ENCODE measurements at places on chromosomes 1 and 21. TPM values are rescaled to one million over a fixed set of nuclear protein-coding genes. Genes with fewer than 3 reads are reported as not detected.

GRCh38 chr1:14415396-14415795 lies 183.1 kb upstream of the KAZN start:
- DNase-seq = no peak

MYCL gene
- total RNA-seq = 0.12 TPM

- peak; percentile 87 for DNase-seq
These were observed at the start of gene MAP7D1 for GRCh38 chr1:36155408-36156328. Gene MAP7D1, plus strand, starts transcription at chr1:36156160. Its CDS starts 258 bp downstream, at chr1:36156418.

GRCh38 chr1:161153176-161153575 lies 602 bp upstream of the UFC1 start:
- DNase-seq = no peak

DNA sequence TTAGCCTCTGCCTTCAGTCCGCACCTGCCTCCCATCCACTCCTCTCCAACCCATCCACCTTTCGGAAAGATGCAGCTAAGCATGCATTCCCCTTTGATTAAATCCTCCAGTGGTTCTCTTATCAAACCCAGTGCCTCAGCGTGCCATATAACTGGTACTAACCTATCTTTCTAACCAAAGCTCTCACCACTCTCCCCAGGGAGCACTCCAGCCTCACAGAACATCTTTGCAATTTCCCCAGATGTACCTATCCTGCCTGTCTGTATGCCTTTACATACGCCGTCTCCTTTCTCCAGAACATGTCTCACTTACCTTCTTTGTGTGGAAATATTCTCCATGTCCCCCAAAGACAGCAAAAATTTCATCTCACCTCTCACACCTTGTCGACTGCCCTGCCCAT lies 80.0 kb downstream of the SLC25A24 start:
- DNase-seq = no peak

DNA sequence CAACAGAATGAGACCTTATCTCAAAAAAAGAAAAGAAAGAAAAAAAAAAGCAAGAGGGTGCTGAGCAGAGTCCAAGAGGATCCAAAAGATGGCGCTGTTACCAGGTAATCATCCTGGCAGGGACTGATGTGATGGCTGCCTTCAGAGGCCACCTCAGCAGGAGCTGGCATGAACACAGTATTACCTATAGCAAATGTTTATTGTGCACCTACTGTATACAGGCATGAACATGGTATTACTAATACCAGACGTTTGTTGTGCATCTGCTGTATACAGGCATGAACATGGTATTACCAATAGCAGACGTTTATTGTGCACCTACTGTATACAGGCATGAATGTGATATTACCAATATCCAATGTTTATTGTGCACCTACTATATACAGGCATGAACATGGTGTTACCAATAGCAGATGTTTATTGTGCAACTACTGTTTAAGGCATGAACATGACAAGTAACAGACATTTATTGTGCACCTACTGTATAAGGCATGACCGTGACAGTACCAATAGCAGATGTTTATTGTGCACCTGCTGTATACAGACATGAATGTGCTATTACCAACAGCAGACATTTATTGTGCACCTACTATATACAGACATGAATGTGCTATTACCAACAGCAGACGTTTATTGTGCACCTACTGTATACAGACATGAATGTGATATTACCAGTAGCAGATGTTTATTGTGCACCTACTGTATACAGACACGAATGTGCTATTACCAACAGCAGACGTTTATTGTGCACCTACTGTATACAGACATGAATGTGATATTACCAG lies 115.1 kb upstream of the TMEM51 start:
- peak; percentile 48 for DNase-seq

- DNase-seq = peak; percentile 39
These were observed 164.5 kb upstream of the CACNA1E start for GRCh38 chr1:181318858-181319235.

DNA sequence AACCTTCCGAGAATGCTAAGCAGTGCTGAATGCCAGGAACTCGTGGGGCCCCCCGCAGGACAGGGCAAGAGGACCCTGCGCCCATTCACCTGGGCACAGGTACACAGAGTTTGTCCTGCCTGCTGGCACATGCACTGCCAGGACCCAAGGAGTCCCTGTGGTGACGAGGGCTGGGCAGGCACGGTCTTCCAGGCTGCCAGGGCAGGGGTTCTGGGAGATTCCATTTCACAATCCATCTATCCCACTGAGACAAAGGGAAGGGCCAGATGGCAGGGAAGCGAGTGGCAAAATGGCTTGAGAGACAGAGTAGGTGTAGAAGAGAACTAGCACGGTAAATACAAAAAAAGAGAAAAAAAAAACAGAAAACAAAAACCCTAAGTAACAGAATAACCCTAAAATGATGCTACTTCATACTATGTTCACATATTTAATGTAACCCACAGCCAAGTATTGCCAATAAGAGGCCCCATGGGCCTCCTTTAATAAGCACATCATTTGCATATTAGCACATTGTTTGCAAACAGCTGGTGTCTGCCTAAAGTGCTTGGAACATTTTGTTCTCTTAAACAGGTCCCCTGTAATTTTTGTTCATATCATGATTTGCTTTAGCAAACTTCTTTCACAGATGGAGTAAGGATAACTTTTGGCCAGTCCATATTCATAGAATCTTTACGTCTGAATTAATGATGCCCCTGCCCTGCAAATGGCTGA lies 83.8 kb downstream of the STUM start:
- DNase-seq = peak; percentile 26

DNA sequence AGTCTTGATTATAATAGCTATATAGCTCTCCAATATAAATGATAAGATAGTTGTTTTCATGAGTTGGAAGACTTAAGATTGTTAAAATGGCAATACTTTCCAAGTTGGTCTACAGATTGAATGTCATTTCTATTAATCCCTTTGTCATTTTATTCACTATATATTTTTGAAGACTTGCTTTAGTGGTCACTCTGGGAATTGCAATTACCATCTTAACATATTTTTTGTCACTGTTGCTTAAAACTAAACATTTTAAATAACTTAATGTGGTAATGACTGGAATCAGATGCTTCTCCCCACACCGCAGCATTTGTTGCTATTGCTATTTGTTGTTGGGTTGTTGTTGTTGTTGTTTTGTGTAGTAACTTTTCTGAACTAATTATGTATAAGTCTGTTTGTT lies 1592.9 kb downstream of the MRPL39 start:
- no peak for DNase-seq

GRCh38 chr1:195278644-195279043 lies 1329.6 kb downstream of the KCNT2 start:
- no peak for DNase-seq

DNA sequence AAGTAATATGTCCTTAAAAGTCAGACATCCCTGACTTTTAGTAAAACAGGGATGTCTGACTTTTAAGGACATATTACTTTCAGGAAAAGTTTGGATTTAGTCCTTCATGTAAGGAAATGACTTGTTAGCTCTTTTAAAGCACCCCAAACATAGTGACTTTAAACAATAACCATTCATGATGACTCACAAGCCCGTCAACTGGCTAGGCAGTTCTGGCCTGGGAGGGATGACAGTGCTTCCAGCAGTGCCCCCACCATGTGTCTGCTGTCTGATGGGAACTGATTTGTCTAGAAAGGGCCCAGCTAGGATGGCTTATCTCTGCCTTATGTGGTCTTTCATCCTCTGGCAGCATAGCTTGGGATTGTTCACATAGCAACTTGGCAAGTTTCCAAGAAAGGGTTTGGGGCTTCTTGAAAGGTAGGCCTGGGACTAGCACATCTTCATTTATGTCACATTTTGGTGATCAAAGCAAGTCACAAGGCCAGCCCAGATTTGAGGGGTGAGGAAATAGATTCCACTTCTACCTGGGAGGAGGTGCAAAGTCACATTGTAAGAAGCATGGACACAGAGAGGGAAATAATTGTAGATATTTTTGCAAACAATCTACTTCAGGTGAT lies 143.5 kb downstream of the C1orf94 start:
- DNase-seq = no peak

ZNF669 gene
- total RNA-seq = 8.2 TPM

DNA sequence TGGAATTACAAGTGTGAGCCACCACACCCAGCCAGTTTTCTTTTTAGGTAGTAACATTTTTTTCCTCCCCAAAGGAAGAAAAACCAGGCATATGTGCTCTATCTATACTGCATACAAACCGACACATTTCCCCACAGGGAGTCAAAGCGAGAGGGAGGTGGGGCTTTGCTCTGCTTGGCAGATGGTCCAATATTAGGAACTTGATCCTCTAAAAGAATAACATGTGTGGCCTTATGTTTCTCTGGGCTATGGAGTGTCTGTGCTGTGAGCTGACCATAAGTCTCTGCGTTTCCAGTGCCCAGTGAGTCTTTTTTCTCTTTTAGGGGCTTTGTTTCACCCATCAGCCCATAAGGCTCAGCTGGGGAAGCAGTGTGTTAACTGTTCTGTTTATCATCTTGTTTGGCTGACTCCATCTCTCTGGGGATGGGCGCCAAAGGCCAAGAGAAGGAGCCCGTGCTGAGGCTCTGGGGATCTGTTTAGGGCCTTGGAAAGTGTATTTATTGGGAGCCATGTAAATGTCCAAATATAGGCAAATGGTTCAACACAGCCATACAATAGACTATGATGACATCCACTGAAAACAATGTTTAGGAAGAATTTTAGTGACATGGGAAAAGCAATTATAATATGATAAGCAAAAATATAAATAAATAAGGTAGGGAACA lies 20.2 kb downstream of the LMOD1 start:
- DNase-seq = no peak

APOBEC4 gene
- not detected for total RNA-seq

DNA sequence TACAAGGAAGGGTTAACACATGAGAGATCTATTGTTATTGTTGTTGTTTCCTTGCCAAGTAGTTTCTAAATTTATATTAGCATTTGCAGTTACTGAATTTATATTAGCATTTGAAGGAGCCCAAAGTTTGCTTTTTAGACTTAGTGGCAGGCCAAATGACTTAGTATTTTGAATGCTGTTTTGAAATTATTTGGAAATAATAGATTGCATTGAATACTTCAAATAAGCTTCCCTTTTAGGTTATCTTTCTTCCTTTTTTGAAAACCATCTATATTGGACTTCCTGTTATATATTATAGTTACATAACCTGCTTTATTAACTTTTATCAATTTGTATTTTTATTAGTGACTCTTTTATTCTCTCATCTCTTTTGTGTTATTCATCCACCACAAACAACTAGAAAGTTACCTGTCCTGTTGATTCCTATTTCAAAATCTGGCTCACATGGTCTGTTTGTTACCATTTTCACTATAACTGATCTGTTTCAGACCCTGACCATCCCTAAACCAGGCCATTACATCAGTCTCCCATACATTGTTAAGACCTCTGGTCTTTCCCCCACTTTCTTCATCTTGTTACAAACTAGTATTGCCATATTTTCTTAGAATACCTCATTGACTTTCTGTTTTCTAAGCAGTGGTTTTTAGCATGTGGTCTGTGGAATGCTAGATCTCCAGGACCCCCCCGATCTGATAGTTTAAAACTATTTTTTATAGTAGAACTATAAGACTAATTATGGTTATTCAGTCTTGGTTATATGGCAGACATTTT lies 185.2 kb downstream of the RASAL2 start:
- DNase-seq = no peak

JUN gene
- 129 TPM for total RNA-seq

GRCh38 chr1:167800251-167800650 lies 78.5 kb downstream of the MPZL1 start:
- no peak for DNase-seq

NUDT17 gene
- 2.8 TPM for total RNA-seq

DNA sequence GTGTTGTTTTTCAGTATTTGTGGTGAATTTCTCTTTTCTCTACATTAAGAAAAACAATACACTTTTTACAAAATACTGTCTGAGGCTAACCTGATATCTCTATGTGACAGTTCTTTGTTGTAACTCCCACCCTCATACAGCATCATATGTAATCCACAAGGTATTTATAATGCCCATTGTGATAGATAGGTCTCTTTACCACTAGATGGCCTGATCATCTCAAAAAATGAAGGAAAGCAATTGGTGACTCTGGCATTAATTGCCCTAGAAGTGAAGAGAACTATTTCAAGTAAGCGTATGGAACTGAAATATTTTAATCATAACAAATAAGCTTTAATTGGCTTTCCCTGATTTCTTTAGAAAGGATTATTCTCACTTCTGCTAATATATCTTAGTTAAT lies 36.2 kb upstream of the HFM1 start:
- DNase-seq = no peak

TBX15 gene
- not detected for total RNA-seq

ZNF695 gene
- 0.23 TPM for total RNA-seq

ELF3 gene
- 0.16 TPM for total RNA-seq

- DNase-seq = no peak
These were observed 906 bp upstream of the ADARB1 start for GRCh38 chr21:45073301-45074047.

DNA sequence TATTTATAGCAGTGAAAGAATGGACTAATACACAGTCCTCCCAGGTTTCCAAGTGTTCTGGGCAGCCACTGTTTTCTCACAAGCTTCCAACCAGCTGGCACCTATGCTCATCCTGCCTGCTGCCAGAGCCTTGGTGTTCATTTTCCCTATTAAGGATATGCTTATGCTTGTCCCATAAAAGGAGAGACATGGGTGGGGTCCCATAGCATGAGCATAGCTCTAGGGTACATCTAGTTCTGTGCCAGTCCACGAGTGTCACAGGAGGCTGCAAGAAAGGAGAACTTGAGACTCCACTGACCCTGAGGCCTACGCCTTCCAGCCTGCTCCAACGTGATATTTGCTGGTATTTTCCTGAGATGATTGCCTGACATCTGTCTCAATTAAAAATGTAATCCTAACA lies 192.4 kb upstream of the PTGFR start:
- DNase-seq = no peak

DNA sequence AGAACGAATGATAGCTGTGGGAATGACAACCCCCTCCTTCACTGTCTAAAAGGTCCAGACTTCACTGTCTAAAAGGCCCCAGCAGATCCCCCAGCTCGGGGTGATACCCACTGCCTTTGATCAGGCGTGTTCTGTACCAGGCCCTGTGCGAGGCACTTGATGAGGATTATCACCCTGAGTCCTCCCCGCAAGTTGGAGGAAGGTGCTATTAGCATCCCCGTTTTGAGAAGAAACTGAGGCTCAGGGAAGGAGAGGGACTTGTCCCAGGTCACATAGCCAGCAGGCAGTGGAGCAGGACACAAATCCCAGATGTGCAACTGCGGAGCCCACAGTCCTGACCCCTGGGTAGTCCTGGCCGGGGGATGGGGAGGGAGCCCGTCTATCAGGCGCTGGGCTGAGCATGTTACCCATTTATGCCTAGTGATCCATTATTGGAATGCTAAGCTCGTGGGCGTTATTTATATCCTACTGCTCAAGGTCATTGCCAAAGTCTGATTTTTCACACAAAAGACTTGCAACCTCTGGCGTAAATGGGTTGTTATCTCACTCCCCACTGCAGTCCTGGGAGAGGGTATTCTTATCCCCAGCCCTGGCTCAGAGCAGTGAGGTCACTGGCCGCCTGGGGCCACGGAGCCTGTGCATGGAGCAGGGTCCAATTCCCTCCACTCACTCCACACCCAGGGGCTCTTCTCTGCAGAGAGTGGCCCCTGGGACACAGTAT lies 722.2 kb downstream of the MATN1 start:
- no peak for DNase-seq

GRCh38 chr1:154405747-154406571 lies 816 bp downstream of the IL6R start:
- DNase-seq = peak; percentile 57
